ENCODE measurements at places on chromosomes 13 and 19. TPM values are rescaled to one million over a fixed set of nuclear protein-coding genes. Genes with fewer than 3 reads are reported as not detected.

GRCh38 chr13:103349211-103349980, 283.2 kb upstream of the SLC10A2 start:
- no peak for DNase-seq

DNA sequence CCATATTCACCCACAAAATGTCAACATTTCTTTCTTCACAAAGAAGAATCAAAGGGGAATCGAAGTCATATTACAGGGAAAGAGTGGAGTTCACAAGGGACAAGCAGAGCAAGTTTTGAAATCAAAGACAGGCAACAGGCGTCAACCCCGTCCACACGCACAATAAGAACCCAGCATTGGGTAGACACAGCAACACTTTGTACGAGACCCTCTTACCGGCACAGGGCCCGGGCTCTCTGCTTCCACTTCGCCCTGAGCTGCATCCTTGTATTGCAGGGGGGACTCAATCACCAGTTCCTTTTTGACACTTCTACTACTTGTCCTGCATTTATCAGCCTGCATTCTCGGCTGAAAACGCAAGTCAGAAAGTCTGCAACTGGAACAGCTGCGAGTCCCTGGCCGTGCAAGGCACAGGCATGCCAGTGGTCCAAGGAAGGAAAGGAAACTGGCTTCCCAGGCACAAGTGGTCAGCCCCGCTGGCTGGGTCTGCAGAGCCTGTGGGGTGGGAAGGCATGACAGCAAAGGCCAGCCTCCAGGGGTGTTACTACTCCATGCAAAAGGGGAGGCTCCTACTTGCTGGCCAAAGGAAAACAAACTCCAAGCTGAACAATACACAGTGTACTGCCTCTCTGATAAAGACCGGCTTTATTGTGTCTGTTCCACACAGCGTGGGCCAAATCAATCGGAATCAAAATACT, at the start of gene DOCK9:
DOCK9 (minus strand) TSS at position 497 of the 698 bp plus-strand sequence; CDS start at position 342, 155 bp downstream.
- DNase-seq, result peak; percentile 97

DNA sequence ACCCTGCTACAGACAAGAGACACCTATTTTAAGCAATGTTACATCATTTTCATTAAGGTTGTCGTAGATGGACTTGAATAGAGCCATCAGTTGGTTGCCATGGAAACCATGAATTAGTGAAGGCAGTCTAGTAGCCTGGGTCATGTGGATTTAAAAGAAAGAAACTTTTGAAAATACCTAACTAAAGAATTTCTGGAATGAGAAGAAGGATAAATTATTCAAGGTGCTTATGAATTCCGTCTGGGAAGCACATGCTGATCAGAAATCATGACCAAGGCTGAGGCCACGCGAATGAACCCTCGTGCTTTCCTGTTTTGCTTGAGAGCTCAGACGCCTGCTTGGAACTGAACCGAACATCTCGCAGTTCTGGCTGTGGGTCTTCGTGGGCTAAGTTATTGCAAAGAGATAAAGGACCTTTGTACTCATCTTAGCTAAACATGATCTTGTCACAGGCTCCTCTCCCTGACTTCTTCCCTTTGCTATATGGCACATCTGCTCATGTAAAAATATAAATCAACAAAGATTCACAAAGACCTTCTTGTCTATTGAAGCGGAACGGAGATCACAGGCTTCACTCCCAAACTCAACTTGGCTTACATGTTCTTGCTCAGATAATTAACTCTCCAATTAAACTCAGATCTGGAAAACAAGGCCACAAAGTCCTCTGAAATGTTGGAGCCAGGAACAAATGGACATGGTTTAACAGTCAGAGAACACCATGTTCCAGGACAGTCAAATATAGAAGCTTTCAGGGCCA, 140.2 kb downstream of the NUFIP1 start:
- no peak for DNase-seq

The PPM1N gene
- total RNA-seq, result 0.64 TPM

GRCh38 chr19:45161738-45162607, 1.2 kb upstream of the NKPD1 start:
- DNase-seq, result peak; percentile 52

GRCh38 chr13:29567411-29567810, 28.1 kb downstream of the SLC7A1 start:
- no peak for DNase-seq

GRCh38 chr13:23243066-23243465, 62.3 kb downstream of the SGCG start:
- DNase-seq, result peak; percentile 38

DNA sequence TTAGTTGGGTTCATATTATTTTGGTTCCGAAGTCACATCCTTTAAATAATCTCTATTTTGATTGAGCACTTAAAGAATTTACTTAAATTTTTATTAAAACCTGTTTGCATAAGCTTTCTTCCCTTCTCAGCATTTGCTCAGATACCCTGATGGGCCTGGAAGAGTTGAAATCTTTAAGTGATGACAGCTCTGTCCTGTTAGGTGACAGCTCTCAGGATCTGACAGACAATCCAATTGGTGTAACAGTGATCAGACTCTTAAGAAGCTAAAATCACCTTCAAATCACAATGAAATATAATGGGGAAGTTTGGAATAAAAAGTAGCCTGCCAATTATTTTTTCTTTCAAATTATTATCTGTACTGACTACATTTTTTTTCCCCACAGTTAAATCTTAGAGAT, 284.4 kb downstream of the LMO7 start:
- no peak for DNase-seq
